Cardiac septum (tissue), 1 donor: ENCODE measurements at places on chromosomes 16 and 17. TPM values are rescaled to one million over a fixed set of nuclear protein-coding genes. Genes with fewer than 3 reads are reported as not detected.

TXNDC17 gene
- total RNA-seq = 51.0 TPM

NEUROD2 gene
- 0.08 TPM for total RNA-seq

BICDL2 gene
- not detected for total RNA-seq

SNX20 gene
- total RNA-seq = 0.75 TPM

MED9 gene
- total RNA-seq = 30.5 TPM

PPP1R1B gene
- total RNA-seq = 1.2 TPM

DNA sequence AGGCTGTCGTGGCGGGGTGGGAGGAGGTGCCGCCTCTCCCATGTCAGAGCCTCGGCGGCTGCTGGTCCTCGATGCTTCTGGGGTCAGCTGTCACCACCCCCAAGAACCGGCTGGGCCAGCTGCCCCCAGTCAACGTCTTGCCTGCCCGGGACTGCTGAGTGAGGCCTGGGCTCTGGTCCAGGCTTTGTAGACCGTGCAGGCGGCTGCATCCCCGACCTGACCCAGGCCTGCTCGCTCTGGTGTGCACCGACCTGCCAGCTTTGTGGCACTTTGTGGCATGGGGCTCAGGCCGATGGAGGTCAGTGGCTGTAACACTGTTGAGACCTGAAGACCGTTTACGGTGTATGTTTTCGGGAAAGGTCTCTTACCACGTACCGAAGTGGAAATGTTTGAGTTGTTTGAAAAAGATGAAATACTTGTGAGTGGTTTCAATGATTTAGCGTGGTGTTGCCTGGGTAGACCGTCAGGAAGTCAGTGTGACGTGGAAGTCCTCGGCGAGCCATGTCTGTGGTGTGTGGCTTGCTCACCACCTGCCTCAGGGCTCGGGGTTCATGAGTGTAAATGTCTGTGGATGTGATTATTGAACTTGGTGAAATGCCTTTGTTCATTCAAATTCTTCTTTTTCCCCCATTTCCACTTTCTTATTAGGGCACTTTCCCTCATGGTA lies 53.2 kb upstream of the ZNF750 start:
- no peak for DNase-seq

DNA sequence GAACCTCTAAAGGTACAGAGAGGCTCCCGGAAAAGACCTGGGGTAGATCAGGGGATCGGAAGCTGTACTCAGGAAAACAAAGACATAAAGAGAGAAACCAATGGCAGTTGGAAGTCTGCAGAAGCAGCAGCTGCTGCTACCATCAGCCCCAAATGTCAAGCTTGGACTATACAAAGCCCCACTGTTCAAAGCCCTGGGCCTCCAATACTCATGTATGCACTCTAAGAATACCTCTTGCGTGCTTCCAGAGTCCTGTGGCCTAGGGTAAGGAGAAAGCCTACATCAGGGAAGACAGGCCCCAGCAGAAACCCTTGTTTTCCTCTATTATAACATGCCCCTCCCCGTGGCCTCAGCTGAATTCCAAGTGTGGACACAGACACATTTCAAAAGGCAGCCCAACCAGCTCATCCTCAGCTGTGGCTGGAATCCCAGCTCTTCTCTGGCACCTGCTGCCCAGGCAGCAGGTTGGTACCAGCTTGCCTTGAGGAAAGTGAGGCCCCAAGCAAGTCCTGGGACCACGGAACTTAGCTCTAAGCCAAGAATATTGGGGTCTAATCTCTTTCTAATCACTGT lies 19.3 kb upstream of the MTMR4 start:
- no peak for DNase-seq

- DNase-seq = no peak
Measured at GRCh38 chr16:63244631-63245030, 1208.4 kb upstream of the CDH8 start.

DNA sequence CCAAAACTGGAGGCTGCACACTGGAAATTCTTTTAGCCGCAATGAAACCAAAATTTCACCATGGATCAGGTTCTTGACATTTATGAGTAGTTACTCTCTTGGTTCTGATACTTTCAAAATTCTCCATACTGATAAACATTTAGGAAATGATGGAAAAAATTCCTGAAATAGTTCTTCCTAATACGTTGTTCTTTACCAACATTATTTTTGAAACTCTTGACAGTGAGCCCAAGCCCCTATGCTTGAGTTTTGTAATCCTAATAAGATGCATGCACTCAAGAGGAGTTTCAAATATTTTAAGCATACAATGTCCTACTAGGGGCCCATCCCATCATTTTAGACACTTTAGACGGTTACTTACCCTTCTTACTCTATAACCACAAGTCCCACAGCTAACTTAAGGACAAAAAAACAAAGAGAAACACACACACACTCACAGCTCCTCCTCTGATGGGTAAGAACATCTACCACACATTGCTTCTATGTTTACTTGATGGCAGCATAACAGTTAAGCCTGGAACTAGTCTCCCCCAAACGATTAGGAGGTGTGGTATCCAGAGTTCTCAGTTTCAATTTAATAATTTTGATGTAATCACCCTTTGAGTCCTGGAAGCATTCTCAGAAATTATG lies 3.7 kb downstream of the VEZF1 start:
- no peak for DNase-seq

DNA sequence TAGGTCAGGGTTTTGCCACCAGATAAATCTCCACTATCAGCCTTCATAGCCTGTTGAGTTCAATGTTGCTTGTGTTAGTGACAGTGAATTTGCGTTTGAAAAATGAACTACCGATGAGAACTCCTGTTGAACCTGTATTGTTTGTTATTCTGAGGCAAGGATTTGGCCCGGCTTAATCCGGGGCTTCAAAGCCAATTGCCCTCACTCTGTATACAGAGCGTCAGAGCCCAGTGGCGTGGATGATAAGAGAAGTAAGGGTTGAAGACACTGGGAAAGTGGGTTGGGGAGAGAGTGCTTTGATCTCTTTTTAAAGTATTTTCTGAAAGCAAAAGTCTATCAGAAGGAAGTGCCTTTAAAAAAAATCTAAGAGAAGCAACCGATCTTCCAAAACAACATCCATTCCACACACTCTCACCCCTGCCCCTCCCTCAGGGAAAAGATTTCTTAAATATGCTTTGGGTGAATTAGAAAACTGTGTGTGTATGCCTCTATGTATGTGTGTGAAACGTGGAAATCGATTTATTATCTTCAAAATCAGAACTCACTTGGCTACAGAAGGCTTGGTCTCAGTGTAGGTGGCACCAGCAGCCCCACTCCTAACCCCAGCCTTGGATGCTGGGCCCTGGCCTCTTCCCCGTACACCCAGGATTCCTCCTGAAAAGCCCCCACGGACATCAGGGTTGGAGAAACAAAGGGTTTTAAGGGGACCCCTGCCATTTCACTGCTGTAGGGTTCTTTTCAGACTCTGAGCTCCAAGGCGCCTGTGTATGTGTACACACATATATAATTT lies 8.8 kb downstream of the TBX4 start:
- no peak for DNase-seq

DNA sequence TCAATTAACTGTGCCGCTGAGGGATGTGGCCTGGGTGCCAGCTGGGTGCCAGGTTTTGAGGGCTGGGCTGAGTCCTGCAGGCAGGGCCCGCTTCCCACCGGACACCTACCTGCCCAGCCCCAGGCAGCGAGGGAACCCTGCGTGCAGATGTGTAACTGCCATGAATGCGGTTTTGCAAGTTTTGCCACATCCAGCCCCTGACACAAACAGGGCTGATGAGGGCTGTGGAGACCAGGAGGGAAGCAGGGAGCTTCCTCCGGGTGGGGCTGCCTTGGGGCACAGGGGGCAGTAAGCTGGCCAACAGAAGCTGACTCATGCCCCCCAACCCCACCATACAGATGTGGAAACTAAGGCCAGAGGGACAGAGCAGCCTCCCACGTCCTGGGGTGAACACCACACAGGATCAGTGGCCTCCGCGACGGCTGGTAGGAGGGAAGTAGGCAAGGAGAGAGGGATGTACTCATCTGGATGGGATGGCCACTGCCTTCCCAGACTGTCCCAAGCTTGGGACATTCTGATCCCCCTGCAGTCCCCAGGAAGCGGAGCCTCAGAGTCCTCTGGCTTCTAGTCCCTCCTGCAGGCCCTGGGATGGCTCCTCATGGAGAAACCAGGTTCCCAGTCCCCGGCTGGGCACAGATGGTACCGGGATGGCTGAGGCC lies 1.6 kb downstream of the UBALD1 start:
- no peak for DNase-seq

- no peak for DNase-seq
Measured at GRCh38 chr17:41730479-41730878, 4.0 kb downstream of the HAP1 start.

DNA sequence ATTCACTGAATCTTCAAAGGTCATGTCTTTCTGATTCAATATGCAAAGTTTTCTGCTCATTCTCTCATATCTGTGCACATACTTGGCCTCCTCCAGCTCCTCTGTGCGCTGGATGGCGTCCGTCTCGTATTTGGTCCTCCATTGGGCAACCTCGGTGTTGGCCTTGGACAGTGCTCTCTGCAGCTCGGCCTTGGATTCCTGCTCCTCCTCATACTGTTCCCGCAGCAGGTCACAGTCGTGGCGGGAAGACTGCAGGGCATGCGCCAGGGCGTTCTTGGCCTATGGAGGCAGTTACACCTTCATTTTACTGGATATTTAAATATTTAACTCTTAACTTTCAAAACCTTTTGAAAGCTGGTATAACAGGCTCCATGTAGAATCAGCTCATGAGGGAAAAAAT lies 8.2 kb upstream of the MYH1 start:
- no peak for DNase-seq

DNA sequence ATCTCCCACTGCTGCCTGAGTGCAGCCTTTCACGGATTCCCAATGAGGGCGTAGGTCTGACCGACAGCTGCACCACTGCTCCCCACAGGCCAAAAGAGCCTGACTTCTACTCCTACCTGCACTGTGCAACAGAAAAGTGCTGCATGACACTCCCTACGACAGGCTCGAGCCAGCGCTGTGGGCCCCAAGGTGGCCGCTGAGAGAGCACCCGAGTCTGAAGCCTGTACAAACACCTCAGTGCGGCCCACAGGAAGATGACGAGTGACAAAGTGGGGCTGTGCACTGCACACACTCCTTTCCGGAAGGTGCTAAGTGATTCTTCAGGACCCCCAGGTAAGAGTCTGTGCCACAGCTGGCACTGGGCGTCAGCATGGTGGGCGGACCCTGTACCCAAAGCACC lies 41.2 kb downstream of the FANCA start:
- no peak for DNase-seq

DNA sequence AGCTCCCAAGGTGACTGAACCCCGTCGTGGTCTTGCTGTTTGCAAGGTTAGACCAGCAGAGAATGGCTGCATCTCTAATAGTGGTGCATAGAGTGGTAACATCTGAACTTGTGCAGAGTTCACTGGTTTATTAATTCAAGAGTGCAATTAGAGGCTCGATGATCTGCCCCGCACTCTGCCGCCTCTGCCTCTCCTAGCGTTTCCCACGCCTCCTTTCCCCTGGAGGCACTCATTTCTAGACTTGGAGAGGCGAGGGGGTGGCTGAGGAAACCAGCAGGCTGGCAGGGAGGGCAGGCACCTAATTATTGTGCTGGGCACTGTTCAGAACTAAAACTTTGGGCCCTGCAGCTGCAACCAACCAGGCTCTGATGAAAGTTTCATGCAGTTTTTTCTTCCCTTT lies 363.5 kb upstream of the EEF2KMT start:
- no peak for DNase-seq

DNA sequence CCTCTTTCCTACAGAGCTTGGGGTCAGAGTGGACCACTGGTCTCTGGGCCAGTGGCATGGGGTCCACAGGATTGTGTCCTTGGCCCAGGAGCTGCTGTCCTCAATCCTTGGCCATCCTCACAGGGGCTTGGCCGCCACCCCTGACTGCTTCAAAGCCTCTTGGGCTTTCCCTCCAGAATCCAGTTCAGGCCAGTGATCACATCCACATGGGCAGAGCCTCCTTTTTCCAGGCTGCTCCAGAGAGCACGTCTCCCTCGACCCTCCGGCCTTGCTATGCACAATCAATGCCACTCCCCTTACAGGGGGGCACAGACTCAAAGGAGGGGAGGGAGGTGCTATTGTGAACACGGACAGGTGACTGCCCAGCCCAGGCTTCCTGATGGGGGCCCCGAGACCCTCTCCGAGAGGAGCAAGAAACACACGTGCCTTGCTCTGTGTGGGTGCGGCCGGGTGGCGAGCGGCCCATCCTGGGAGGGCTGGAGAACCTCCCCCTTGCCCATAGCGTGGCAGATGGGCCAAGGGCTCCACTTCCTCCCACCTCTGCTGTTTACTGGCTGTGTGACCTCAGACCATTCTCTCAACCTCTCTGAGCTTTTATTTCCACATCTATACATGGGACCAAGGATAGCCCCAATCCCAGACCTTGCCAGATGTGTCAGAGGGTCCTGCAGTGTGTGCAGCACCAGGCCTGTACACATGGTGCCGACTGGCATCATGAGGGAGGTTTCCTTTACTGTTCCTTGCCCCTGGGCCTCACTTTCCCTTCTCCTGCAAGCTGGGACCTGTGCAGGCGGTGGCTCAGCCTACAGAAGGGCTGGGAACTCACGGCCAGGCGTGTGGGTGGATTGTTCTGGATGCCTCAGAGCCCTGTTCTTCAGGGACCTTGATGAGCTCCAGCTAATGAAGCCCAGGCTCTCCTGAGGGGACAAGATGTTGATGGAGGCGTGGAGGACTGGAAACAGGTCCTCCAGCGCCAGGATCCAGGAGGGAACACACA lies 229.0 kb upstream of the GSE1 start:
- peak; percentile 43 for DNase-seq

GRCh38 chr16:81495321-81496234 lies 51.0 kb downstream of the CMIP start:
- peak; percentile 90 for DNase-seq

GRCh38 chr17:78267253-78268073 lies 36.0 kb downstream of the TMEM235 start:
- no peak for DNase-seq

DNA sequence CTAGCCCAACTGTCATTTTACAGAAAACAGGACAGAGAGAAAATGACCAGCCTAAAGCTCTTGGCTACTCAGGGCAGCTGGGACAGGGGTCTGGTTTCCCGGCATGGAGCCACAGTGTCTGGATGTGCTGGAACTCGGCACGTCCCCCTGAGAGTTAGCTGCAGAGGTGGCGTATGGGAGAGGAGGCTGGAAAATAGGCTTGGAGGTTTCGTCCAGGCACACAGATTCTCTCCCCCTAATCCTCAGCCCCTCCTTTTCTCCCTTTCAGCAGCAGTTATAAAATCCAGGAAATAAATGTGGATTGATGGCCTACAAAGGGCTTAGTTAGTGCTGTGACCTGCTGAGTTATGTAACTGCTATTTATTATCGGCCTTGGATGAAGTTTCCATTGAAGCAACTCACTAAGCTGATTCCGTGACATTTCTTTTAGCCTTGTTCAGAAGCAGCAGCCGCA lies 89.5 kb upstream of the TOB1 start:
- no peak for DNase-seq

GRCh38 chr17:64240261-64240740 lies 22.8 kb downstream of the TEX2 start:
- DNase-seq = no peak

DNA sequence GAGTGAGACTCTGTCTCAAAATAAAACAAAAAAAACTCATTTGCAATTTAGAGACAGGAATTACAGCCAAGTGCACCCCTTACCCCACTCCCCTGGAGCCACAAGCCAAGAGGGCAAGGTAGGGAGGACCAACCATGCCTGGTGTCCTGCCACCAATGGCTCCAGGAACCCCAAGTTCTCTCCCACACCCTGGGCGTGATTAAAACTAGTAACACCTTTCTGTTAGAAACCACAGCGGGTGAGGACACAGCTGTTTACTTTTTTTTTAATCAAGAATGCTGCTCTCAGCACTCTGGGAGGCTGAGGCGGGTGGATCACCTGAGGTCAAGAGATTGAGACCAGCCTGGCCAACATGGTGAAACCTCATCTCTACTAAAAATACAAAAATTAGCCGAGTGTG lies 38.1 kb downstream of the ANKRD11 start:
- no peak for DNase-seq
